ENCODE measurements at places on chromosomes 5 and 9.

- no peak for DNase-seq
Observed at GRCh38 chr9:18330401-18331309, 143.3 kb upstream of the ADAMTSL1 start.

DNA sequence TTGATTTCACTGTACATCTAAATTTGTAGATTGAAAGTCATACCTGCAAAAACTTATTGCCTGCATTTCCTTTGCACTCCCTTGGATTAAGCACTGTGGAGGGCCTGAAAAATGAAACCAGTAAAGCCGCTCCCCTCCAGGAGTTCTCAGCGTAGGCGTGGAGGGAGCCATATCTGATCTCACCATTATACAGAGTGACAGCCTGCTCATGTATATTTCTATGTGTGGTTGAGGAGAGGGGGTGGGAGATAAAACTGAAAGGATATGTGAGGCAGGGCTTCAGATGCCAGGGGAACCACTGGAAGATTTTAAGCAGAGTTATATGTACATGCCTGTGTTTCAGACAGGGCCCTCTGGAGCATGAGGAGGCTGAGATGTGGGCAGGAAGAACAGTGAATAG is 303.0 kb downstream of the MSX2 start:
- no peak for DNase-seq

DNA sequence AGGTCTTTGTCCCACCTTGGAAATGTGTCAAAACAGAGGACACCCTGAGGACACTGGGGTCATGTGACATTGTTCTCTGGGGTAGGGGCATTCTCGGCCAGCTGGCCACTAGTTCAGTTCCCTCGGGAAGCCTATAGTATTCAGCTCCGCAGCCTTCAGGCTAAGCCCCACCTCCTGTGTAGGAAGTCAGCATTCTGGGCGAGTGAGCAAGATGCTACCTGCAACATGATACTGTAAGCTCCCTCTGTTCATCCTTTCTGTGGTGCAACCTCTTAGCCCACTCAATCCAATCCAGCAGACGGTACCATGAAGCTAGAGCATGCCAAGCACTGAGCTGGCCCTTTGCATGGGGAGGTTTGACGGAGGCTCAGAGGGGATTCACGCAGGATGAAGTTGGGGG is 5.3 kb downstream of the NTNG2 start:
- no peak for DNase-seq

DNA sequence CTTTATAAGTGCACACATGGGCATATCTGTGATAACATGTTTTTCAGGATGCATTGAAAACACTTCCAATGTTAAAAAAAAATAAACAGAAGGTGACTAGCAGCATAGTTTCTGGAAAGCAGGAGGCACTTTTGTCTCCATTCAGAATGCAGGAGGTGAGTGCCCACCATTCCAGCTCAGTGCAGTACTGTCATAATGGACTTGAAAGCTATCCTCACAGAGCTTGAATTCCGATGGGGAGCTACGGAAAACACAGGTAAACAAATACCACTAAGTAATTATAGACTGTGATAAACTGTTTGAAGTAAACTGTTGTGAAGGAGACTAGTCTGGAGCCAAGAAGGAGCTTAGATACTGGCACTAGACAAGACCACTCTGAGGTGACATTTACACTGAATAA is 9.9 kb downstream of the FBN2 start:
- no peak for DNase-seq

- no peak for DNase-seq
Observed at GRCh38 chr5:135535820-135536801, at the start of gene NEUROG1. Gene NEUROG1, minus strand, starts transcription at chr5:135535964. Its CDS starts 274 bp downstream, at chr5:135535690.

DNA sequence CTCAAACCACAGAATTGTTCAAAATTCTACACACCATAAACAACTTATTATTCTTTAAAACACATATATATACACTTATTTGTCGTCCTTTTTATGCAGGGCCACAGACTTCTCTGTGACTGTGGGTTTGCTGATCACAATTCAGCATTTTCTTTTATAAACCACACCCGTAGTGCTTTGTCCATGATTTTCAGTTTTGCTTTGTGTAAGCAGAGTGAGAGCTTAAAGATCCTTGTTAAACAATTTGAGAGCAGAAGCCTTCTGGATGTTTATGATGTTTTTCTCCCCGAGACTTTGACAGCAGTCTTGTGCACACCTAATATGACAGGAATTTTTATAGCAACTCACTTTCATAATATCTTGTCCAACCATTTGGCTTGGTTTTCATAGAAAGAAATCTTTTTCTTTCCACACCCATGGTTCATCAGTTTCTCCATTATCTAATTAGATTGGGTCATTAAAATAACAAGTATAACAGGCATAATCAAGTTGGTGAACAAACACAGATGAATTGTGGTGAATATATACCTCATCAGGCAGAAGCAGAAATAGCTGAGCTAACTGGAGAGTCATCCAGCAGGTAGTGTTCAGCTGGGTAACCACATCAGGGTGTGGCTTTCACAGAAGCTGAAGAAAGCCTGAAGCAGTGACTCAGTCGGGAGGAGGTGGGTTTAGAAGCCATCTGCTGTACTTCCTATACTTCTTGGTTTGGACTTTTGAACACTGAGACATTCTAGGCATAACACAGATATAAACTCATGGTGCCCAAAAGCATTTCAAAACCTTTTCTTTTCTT is 232.8 kb downstream of the DOCK8 start:
- DNase-seq: no peak

DNA sequence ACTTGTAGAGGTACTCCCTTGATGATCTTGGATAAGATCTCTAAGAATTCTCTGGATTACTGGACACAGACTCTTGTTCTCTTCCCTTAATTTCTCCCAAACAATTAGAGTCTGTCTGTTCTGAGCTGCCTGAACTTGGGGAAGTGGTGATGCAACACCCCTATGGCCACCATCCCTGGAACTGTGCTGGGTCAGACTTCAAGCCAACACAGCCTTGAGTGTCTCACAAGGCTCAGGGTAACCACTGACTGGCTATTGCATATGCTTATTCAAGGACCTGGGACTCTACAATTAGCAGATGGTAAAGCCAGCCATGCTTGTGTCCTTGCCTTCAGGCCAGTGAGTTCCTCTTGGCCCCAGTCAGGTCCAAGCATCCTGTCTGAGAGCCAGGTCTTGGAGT is 504.5 kb downstream of the MAN2A1 start:
- no peak for DNase-seq

- no peak for DNase-seq
Observed at GRCh38 chr9:70083429-70083828, 39.8 kb downstream of the MAMDC2 start.

DNA sequence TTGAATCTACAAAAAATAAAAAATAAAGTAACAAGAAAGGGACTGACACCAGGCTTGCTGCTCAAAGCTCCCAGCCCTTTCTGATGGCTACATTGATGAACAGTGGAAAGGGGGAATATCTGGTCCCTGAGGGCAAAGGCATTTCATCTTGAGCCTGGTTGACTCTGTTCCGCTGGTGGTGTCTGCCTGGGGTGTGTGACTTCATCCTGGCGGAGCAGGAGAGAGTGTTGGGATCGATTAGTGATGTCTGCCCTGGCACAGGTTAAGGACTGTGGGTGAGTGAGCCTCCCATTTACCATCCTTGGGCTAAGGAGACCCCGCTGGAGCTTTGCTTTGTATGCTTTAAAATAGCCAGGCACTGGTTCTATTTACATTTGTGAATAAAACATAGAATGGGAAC is 56.9 kb upstream of the ASS1 start:
- no peak for DNase-seq

GRCh38 chr9:37415011-37415719 is 7.3 kb upstream of the GRHPR start:
- peak; percentile 53 for DNase-seq

GRCh38 chr5:90248640-90249039 is 160.9 kb downstream of the CETN3 start:
- no peak for DNase-seq

DNA sequence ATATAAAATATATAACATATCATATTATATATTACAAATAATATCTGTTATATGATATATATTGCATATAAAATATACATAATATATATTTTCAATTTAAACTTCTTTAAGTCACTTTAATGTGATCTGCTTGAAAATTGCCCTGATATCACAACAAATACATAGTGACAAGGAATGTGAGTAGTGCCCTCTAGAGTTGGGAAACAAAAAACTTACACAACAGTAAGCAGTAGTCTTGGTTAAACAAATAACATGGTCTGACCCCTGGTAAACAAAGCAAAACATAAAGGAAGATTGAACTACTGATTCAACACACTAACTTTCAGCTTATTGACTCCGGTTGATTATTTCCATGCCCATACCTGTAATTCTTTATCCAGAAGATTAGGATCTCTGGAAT is 188.3 kb upstream of the NMUR2 start:
- DNase-seq: no peak

DNA sequence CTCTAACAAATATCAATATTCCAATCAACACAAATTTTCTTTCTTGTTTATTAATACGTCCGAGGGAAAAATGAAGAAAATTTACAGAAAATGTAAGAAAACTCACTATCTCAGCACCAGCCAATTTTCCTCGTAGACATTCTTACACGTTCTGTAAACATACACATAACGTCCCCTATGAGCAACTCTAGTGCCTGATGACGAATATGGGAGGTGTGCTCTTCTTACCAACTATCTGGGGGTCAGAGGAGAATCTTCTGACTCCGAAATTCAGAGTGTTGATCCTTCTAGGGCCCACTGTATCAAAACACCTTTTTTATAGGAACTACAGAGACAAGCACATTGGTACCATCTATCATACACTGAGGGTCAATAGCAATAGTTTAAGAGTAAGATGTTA is 198.7 kb downstream of the GAPVD1 start:
- DNase-seq: no peak

- no peak for DNase-seq
Observed at GRCh38 chr5:172248637-172249036, 34.9 kb downstream of the UBTD2 start.

DNA sequence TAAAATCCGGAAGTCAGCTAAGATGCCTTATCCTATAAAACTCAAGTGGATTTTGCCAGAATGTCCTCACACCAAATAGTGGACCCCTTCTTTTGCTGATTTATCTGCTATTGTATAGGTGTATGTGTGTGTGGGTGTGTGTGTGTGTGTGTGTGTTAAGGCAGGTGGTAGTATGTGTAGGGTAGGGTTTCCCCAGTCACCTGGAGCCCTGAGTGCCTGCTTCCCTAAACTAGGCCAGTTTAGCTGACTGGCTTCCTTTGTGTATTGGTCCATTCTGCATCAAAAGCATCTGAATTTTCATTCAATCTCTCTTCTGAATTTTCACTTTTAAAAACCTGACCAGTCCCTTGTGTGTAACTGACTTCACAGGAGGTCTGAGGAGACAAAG is 42.2 kb upstream of the LCP2 start:
- no peak for DNase-seq

DNA sequence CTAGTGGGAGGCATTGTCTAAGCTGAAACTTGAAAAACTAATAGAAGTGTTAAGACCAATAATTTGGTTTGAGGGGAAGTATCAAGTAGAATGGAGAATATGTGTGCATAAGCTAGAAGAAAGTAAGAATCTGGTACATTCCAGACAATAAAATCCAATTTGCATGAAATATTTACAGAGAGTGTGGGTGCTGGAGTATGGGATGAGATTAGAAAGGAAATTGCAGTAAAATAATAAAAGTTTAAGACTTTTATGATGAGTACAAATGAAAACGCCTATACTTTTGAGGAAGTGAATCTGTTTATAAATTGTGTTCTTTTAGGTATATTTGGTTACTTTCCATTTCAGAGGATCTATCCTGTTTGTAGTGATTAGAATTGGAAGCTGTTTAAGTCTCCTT is 165.4 kb upstream of the TNC start:
- DNase-seq: no peak

GRCh38 chr5:128763321-128763720 is 202.0 kb upstream of the SLC27A6 start:
- no peak for DNase-seq

DNA sequence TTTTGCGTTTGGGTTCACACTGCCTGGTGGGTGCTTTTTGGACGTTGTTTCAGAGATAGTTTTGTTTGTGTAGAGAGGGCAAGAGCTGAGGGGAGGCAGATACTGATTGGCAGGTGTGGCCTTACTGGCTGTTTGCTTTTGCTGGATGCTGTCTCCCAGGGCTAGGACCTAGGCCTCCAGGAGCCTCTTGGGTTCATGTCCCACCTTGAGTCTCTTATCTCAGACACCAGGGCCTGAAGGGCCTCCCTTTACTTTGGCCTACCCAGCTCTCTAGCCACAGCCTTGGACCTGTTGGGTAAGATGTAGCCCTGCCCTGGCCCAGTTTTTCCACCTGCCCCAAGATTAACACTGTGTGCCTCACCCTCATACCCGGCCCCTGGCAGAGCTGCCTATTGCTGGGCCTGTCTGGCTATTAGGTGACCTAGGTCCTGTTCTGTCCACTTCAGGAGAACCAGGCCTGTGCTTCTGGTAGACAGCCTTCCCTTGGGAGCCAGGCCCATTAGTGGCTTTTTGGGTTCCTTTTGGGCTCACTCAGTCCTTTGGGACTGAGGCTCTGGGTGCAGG is 13.4 kb downstream of the PTPA start:
- no peak for DNase-seq

GRCh38 chr5:148786456-148786855 is 40.0 kb upstream of the ADRB2 start:
- no peak for DNase-seq

GRCh38 chr9:134388289-134388808 is 62.1 kb downstream of the RXRA start:
- no peak for DNase-seq

- DNase-seq: no peak
Observed at GRCh38 chr5:180786531-180787398, 15.8 kb downstream of the MGAT1 start.

GRCh38 chr5:133247151-133247709 is 195.4 kb downstream of the HSPA4 start:
- DNase-seq: no peak

DNA sequence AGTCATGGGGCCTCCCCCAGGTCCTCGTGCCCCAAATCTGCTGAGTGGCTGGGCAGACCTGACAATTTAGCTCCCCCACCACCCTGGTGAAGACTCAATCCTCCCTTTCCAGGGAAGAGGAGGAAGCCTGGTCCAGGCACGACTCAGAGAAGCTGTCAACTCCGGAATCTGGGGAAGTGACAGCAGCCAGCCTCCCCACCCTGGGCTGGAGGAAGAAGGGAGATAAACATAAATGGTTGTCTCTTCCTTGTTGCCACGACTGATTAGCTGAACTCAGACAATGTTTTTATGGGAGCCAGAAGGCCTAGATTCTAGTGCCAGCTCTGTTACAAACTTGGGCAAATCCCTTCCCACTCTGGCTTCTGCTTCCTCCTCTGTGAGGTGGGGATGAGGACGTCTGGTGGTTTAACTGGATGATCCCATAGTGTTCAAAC is 15.4 kb downstream of the CCDC69 start:
- DNase-seq: no peak
